Activated T-cell treated with anti-CD3 and anti-CD28 coated beads for 24 hours (primary cell): ENCODE measurements at places on chromosomes 1 and 21.

DNA sequence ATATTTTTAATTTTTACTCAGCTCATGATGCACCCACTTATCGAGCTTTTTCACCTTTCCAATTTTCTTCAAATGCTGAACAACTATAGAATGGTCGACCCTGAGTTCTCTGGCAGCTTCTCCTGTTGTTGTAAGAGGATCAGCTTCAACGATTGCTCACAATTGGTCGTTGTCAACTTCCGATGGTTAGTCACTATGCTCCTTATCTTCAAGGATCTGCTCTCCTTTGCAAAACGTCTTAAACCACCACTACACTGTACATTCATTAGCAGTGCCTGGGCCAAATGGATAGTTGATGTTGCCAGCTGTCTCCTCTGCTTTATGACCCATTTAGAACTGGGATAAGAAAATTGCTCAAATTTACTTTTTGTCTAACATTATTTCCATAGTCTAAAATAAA, 385.9 kb upstream of the LYPLAL1 start:
- DNase-seq: no peak

GRCh38 chr1:49306507-49307070, 529.9 kb upstream of the BEND5 start:
- no peak for DNase-seq

- no peak for DNase-seq
These were observed 100.0 kb upstream of the EDEM3 start for GRCh38 chr1:184854496-184855140.

GRCh38 chr1:174190691-174191199, 31.4 kb downstream of the RABGAP1L start:
- no peak for DNase-seq
